Activated T-cell treated with anti-CD3 and anti-CD28 coated beads, Interleukin-2, amount 50 U/mL, for 24 hours (primary cell): ENCODE measurements at places on chromosomes 3 and 15.

DNA sequence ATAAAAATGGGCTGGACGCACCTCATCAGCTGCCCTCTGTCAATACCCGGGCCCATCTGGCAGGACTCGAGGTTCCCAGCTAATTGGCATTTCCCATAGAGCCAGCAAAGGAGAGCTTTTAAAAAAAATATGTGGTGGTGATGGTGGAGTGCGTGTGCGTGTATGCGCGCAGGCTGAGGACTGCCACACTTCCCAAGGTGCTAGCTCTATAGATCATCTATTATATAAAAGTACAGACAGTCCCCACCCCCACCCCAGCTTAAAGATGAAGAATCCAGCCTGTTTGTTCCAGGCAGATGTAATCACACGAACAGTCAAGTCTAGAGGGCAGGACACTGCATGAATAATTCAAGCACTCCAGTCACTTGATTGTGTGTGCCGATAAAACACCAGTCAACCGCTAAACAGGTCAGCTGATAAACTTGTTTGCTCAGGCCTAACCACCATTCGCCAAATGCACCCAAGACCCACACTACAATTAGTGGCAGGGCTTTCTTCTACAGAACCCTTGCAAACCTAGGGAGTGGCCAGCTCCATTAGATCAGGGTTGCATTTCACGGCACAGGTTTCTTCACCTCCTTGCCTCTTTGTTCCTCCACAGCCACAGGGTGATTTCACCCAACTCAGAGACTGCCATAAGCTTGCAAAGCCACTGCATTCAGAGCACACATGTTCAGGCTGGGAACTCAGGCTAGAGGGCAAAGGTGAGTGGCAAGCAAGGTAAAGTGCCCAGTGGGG, 5.8 kb downstream of the TLE3 start:
- peak overlapping the region; percentile 24 for H3K27ac ChIP-seq
- peaks cover 80% of the 10 kb centered on the region for H3K4me1 ChIP-seq
- H3K27me3 ChIP-seq = no peaks in the 10 kb centered on the region
- no peak for DNase-seq
- peaks cover 90% of the 10 kb centered on the region for H3K36me3 ChIP-seq
- peak overlapping the region; percentile 18 for H3K4me3 ChIP-seq

GRCh38 chr15:34085746-34086145, 15.9 kb downstream of the EMC7 start:
- H3K4me3 ChIP-seq = no peak overlapping the region
- H3K4me1 ChIP-seq = no peaks in the 10 kb centered on the region
- no peaks in the 10 kb centered on the region for H3K27me3 ChIP-seq
- no peak overlapping the region for H3K27ac ChIP-seq
- peaks cover 70% of the 10 kb centered on the region for H3K36me3 ChIP-seq
- no peak for DNase-seq

DNA sequence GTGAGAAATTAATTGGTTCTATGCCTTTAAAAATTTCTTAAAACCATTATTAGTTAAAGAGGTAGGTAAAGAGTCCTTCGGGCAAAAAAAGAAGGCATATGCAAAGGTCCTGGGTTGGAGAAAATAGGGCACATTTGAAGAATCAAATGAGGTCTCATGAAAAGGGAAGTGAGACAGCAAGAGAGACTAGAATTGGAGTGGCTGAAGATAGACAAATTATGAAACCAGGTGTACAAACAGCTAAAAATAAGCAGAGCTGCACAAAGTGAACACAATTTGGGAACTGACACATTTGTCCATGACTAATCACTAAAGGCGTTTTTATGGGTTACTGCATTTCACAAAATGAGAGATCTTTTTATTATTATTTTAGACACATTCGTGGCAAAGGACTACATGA, 581.2 kb downstream of the PYDC2 start:
- no peaks in the 10 kb centered on the region for H3K27me3 ChIP-seq
- no peak for DNase-seq
- H3K36me3 ChIP-seq = no peaks in the 10 kb centered on the region

DNA sequence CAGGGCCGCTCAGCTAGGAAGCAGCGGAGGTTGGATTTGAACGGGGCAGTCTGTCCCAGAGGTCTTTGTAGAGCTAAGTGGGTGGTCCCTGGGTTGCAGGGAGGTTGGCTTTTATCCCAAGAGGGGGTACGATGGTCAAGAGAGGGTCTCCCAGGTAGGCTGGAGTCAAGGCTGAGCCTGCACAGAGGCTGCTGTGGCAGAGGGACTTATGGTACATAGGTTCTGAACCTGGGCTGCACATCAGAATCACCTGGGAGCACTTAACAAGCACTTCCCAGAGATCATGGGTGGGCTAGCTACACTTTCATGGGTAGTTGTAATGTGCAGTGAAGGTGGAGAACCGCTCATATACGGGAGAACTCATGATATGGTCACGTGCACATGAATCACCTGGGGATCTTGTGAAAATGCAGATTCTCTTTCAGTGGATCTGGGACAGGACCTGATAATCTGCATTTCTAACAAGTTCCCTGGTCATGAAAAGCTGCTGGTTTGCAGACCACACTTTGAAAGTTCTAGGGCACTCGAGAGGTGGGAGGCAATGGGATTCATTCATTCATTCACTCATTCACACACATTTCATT, 2.9 kb upstream of the RASGRF1 start:
- H3K4me3 ChIP-seq = no peak overlapping the region
- peaks cover 69% of the 10 kb centered on the region for H3K27me3 ChIP-seq
- no peak for DNase-seq
- no peaks in the 10 kb centered on the region for H3K36me3 ChIP-seq
- H3K27ac ChIP-seq = no peak overlapping the region

- no peaks in the 10 kb centered on the region for H3K4me1 ChIP-seq
- no peak for DNase-seq
- no peak overlapping the region for H3K27ac ChIP-seq
- no peaks in the 10 kb centered on the region for H3K36me3 ChIP-seq
These were observed 130.6 kb downstream of the SMAD6 start for GRCh38 chr15:66832664-66833063.

- no peak overlapping the region for H3K4me3 ChIP-seq
- H3K4me1 ChIP-seq = no peaks in the 10 kb centered on the region
- no peaks in the 10 kb centered on the region for H3K27me3 ChIP-seq
- no peak for DNase-seq
- H3K27ac ChIP-seq = no peak overlapping the region
- no peaks in the 10 kb centered on the region for H3K36me3 ChIP-seq
These were observed 38.4 kb upstream of the TUSC7 start for GRCh38 chr3:116671151-116671550.

DNA sequence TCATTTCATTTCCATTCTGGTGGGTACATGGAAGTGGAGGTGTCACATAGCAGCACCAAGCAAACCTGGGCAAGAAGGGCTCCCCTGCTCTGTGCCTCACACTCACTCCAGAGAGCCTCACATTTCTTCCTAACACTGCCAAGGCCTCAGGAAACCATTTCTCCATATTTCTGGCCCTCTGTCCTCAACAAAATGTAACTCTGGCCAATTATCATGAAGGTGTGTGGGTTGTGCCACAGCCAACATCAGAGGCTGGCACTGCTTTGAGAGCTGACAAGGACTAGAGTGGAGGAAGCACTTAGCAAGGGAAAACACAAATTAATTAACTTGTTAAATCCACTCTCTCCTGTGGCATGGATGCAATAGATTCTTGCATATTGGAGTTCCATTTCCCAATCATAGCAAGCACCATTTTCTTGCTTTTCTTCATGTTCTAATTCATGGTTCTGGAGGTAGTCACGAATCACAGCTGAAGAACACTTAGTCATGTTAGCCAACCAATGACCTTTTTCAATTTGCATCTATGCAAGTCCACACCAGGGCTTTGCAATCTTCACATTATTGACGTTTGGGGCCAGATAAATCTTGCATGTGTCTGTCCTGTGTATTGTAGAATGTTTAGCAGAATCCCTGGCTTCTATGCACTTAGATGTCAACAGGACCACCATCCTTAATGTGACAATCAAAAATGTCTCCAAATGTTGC, 241.1 kb downstream of the PLCL2 start:
- H3K4me3 ChIP-seq = no peak overlapping the region
- no peaks in the 10 kb centered on the region for H3K27me3 ChIP-seq
- no peak overlapping the region for H3K27ac ChIP-seq
- no peaks in the 10 kb centered on the region for H3K36me3 ChIP-seq
- DNase-seq = no peak

GRCh38 chr3:99407257-99407656, 231.1 kb upstream of the COL8A1 start:
- no peaks in the 10 kb centered on the region for H3K36me3 ChIP-seq
- no peak overlapping the region for H3K4me3 ChIP-seq
- DNase-seq = no peak
- H3K4me1 ChIP-seq = no peaks in the 10 kb centered on the region
- no peak overlapping the region for H3K27ac ChIP-seq
- no peaks in the 10 kb centered on the region for H3K27me3 ChIP-seq

DNA sequence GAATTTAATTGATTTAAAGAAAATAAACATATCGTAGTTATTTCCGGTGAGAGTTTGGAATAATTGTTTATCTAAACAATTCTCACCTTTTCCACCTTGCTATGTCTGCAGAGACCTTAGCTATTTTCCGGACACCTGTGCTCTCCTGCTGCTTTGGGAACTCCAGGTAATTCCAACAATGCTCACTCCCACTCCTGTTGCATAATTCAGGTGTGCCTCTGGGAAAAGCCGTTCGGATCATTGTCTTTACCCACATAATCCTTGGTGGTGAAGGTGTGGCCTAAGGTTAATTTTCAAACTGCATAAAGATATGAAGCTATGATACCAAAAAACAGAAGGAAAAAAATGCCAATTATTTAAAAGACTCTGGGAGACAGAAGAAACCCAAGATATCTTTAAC, 59.4 kb downstream of the LDHAL6B start:
- H3K4me1 ChIP-seq = peaks cover 8% of the 10 kb centered on the region
- H3K27me3 ChIP-seq = peaks cover 5% of the 10 kb centered on the region
- H3K4me3 ChIP-seq = no peak overlapping the region
- DNase-seq = no peak
- no peak overlapping the region for H3K27ac ChIP-seq
- H3K36me3 ChIP-seq = no peaks in the 10 kb centered on the region

GRCh38 chr3:188888321-188889053, 283.3 kb upstream of the TPRG1 start:
- H3K27me3 ChIP-seq = no peaks in the 10 kb centered on the region
- no peak overlapping the region for H3K27ac ChIP-seq
- DNase-seq = no peak
- H3K36me3 ChIP-seq = peaks cover 5% of the 10 kb centered on the region
- peaks cover 10% of the 10 kb centered on the region for H3K4me1 ChIP-seq

DNA sequence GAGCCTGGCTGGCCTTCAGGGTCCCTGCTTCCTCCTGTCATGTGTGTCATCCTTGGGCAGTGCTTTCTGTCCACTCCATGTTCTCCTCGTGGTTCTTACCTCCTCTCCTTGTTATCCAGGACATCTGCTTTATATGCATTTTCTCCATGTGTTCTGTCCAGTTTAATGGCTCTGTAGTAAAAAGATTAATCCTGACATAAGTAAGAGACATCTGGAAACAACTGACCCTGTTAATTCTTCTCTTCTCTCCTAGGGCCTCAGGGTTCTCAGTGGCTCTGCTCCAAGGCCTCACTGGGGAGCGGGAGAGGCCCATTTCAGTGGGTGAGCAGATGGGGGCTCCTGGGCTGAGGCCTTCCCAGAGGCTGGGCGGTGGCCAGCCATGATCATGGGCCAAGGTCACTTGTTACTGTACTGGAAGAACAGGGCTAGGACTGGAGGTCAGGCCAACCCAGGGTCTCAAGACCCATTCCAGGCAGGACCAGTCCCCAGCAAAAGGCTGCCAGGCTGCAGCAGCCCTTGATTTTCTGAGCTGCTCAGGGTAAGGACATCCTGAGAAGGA, 20.2 kb upstream of the CDCP1 start:
- peak overlapping the region; percentile 94 for H3K27ac ChIP-seq
- DNase-seq = peak; percentile 6
- H3K4me1 ChIP-seq = peaks cover 31% of the 10 kb centered on the region
- no peaks in the 10 kb centered on the region for H3K27me3 ChIP-seq
- H3K4me3 ChIP-seq = no peak overlapping the region

- H3K4me3 ChIP-seq = no peak overlapping the region
- no peaks in the 10 kb centered on the region for H3K4me1 ChIP-seq
- no peaks in the 10 kb centered on the region for H3K27me3 ChIP-seq
- DNase-seq = no peak
- H3K27ac ChIP-seq = no peak overlapping the region
These were observed 388.1 kb downstream of the FGF12 start for GRCh38 chr3:192339214-192339613.

GRCh38 chr3:172550347-172550943, 27.2 kb upstream of the TNFSF10 start:
- H3K4me1 ChIP-seq = peaks cover 51% of the 10 kb centered on the region
- H3K27me3 ChIP-seq = no peaks in the 10 kb centered on the region
- H3K36me3 ChIP-seq = no peaks in the 10 kb centered on the region
- DNase-seq = peak; percentile 74
- no peak overlapping the region for H3K4me3 ChIP-seq
- H3K27ac ChIP-seq = peak overlapping the region; percentile 83
